ENCODE measurements at places on chromosomes 1 and 21.
A peak's percentile ranks its signal among the peaks of the same experiment; 100 is the strongest.

GRCh38 chr1:172699111-172699510 lies 40.2 kb downstream of the FASLG start:
- DNase-seq, result no peak

- no peak for DNase-seq
Observed at GRCh38 chr1:179263121-179263520, 30.5 kb upstream of the SOAT1 start.

DNA sequence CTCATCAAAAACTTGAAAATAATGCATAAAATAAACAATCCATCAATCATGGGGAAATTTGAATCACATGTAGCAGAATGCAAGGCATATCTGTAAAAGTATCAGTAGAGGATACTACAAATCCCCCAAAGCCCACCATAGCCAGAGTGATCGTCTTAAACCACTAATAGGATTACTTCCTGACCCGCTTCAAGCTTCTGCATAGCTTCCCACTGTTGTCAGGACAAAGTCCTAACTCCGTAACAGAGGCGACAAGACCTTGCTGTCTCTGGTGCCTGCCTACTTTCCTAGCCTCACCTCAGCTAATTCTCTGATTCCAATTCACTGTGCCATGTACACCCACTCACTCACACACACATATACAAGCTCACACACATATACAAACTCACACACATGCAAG lies 161.2 kb upstream of the NFIA start:
- DNase-seq, result no peak

DNA sequence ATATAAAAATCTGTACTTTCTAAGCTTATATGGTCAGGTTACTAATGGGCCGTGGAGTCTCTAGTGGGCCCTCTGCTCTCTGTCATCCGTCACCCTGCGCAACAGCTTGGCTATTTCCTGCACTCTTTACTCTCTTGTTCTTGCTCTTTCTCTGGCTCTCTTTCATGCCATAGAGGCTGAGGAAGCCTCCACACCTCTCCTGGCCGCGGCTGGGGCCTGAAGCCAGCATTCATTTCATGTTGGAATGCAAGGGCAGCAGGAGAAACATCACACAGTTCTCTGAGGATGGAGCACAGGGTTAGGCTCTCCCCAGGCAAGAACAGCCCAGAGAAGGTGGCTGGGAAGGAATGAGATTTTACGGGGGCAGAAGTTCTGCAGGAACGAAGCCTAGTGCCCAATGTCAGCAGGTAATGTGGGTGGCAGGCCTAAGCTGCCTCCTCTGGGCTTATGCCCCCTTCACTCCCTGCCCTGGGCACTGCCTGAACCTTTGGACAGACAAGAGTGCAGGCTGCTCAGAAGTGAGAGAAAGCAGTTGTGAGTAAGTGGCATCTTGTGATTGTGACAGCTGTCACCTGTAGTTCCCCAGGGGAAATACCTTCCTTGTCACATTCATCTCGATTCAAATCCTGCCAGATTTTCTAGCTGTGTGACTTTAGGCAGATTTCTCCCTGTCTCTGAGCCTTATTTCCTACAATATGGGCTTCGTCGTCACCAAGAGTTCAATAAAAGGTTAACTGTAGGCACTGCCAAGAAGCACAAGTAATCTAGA lies 3.6 kb upstream of the FHAD1 start:
- no peak for DNase-seq

- no peak for DNase-seq
Observed at GRCh38 chr21:46229923-46230260, 1.3 kb upstream of the LSS start.

- DNase-seq, result no peak
Observed at GRCh38 chr1:182350839-182351238, 40.8 kb downstream of the GLUL start.

DNA sequence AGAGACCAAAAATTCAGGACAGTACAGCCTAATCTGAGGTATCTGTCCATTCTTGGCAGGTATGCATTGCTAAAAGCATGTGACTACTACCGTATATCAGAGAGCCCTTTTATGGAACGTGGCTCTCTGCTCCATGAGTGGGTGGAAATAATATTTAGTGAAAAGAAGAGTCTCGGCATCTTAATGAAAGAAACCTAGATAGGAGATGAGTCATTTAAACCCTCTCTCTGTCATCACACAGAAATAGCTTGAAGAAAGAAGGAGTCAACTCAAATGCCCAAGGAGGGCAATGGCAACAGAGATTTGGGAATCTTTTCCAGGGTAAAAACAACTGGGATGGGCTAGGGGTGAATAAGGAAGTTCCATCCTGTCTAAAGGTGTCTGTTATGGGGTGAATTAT lies 528.2 kb downstream of the SMYD3 start:
- no peak for DNase-seq

GRCh38 chr1:17927952-17928351 lies 172.8 kb downstream of the ACTL8 start:
- peak; percentile 14 for DNase-seq

DNA sequence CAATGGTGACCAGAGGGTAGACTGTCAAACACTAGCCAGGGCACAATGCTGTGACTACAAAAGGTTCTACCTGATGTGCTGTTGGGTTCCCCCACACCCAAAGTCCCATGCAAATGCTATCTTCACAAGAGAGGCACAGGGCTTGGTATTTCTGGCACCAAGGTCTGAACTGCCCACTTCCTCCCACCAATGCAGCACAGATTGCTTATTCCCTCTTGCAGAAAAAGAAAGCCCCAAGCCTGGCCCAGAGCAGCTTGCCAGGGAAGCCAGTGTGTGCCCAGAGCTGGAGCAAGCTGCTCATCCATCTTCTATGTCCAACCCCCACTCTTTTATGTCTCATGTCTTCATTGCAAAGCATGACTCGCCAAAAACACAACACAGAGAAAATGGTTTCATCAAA lies 149.4 kb upstream of the CAMK1G start:
- DNase-seq, result no peak

- DNase-seq, result no peak
Observed at GRCh38 chr1:7847599-7847998, 5.3 kb downstream of the UTS2 start.

DNA sequence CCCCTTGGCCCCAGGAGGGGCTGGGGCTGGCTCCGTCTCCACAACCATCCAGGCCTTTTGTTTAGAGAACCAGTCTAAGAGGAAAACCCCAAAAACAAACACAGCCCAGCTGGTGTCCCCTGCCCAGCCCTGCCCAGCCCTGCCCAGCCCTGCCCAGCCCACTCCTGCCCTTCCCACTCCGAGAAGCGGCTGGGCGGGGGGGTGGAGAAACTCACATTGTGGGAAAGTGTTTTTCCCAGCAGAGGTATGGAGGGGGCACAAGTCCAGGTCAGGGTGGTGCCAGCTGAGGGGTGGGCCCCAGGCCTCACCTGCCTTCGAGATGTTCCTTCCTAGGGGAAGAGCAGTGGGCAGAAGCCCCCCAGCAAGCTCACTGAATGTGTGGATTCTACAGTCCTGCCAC lies 10.0 kb upstream of the FAM131C start:
- no peak for DNase-seq

DNA sequence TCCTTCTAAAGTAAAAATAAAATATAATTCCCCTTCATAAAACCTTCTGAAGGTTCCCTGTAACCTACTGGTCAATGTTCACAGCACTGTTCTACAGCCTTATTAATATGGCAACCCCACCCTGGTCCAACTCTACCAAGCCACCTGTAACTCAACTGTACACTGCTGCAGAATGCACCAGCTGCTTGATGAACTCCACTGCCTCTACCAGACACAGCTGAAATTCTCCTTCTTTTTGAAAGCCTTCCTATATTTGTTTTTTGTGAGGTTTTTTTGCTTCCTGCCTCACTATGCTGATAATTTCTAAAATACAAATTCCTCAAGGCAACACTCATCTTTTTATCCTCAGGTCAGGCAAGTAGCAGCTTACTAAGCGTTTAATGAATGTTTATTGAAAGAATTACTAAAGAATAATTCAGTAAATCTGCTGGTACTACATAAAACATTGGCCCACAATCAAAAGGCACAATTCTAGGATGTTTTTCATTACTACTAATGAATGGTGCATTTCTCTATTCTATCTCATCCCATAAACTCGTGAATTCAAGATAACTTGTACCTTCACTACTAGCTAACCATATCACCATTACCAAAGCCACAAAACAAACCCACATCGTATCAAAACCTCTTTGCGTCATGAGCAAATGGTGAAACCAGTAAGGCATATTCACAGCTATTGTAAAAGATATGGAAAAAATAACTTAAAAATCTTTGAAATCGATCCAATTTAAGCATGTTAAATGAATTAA lies 2.4 kb downstream of the SSX2IP start:
- DNase-seq, result no peak

DNA sequence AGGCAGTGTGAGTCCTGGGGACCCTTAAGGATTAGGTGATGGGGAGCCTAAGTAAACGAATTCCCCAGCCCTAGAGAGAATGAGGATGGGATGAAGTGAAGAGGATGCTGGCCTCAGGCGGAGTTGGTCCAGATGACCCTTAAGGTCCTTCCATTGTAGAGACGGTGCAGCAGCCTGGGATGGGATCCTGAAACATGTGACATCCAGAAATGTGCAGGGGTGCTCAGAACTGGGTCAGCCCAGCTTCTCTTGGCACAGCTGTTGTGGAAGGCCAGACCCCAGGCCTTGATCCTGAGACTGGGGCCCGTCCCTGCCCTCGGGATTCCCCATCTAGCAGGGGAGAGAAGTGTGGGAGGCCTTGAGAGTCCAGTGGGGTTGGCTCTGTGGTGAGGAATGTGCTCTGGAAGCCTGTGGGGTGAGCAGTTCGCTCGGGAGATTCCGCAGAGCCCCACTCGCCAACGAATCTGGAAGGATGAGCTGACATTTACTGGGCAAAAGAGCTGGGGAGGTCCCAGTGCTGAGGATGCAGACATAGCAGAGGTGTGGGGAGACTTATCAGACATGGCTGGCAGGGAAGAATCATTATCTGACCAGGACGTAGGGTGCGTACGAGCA lies 28.1 kb downstream of the A3GALT2 start:
- DNase-seq, result no peak

GRCh38 chr1:10387677-10388386 lies 11.0 kb upstream of the PGD start:
- no peak for DNase-seq

- DNase-seq, result no peak
Observed at GRCh38 chr1:225896937-225897549, 8.1 kb upstream of the LEFTY1 start.

- DNase-seq, result no peak
Observed at GRCh38 chr1:84283381-84283780, 18.1 kb upstream of the SAMD13 start.

DNA sequence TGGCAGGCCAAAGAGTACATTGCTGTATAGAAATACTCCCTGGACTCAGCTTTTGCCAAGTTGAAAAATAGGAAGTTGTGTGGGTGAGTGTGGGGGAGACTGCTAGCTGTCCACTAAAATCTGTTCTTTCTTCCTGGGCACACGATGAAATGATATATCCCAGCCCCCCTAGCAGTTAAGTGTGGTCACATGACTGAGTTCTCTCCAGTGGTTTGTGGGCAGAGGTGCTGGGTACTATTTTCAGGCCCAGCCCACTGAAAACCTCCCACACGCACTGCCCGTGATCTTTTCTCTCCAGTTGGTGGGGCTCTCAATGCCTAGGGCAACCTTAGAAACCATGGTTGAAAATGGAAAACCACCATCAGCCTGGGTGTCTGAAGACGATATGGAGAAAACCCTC lies 119.7 kb upstream of the LMO4 start:
- DNase-seq, result no peak

DNA sequence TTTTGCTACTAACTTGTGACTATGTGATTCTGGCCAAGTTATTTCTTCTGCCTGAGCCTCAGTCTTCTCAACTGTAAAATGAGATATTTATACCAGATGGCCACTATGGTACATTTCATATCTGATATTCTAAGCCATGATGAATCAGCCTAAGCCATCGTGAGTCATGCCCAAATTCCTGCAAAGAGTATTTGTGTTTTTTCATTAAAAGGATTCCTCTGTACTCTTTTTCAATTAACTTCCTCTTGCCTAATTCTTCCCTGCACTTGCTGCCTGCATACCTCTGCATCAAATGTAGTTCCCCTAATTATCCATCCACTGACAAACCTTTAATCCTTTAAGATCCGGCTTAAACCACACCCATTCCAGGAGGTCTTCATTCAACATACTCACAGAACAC lies 575.1 kb upstream of the BEND5 start:
- DNase-seq, result no peak

GRCh38 chr1:24435782-24436365 lies 20.3 kb downstream of the NIPAL3 start:
- no peak for DNase-seq

DNA sequence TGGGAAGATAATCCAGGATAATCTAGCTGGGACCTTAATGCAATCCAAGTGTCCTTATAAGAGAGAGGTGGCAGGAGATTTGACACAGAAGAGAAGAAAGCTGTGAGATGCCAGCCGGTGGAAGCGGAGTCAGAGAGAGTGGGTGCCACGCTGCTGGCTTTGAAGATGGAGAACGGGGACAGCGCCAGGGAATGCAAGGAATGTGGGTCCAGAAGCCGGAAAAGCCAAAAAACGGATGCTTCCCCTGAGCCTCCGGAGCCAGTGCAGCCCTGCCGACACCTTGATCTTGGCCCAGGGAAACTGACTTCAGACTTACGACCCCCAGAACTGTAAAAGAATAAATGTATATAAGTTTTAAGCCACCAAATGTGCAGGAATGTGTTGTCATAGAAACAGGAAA lies 152.6 kb downstream of the ZNF281 start:
- DNase-seq, result no peak

DNA sequence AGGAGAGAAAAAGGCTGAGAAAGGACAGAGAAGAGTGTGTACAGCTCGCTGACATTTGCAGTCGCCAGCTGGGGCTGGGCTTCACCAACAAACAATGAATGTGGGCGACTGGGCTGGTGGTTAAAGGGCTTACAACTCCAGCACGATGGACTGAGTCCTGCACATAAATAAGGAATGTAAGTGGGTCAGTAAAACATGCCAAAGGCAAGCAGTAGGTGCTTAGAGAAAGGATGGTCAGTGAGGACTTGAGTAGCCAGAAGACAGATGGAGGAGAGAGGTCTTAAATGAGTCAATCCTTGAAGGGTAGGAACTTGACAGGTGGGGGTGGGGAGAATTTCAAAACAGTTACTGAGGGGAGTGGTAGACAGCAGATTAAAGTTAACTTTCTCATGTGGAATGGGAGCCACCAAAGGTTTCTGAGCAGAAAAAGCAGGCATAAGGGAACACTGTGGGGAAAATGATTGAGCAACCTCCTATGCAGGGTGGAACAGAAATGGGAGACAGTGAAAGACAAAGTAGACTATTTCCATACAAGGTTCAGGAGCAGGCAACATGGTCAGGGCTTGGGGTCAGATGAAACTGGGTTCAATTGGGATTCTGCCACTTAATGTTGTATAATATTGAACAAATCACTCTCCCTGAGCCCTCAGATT lies 37.4 kb downstream of the GADD45A start:
- DNase-seq, result no peak

- DNase-seq, result no peak
Observed at GRCh38 chr21:29540289-29540688, 241.6 kb downstream of the BACH1 start.

GRCh38 chr1:227892489-227893299 lies 55.0 kb downstream of the WNT9A start:
- DNase-seq, result no peak

DNA sequence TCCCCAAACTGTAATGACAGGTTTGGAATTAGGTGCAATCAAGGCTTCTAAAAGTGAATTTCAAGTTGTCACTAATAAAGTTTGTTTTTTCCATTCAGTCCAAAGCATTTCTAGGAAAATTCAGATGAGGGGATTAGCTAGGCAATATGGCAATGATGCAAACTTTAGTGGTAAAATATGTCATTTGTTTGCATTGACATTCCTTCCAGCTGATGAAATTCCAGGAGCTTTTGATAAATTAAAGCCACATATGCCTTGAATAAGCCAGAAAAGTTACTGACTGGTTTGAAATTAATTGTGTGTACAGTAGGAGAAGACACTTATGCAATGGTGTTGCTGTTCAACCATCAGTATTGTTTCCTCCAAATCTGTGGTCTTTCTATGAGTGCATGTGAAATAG lies 57.8 kb downstream of the MROH9 start:
- DNase-seq, result no peak

Measured in NCI-H1105 treated with DMSO at 0.1 percent for 48 hours (cell line).